ENCODE measurements at places on chromosomes 13 and 19. TPM values are rescaled to one million over a fixed set of nuclear protein-coding genes. Genes with fewer than 3 reads are reported as not detected.

The SPRED3 gene
- not detected for polyA plus RNA-seq

DNA sequence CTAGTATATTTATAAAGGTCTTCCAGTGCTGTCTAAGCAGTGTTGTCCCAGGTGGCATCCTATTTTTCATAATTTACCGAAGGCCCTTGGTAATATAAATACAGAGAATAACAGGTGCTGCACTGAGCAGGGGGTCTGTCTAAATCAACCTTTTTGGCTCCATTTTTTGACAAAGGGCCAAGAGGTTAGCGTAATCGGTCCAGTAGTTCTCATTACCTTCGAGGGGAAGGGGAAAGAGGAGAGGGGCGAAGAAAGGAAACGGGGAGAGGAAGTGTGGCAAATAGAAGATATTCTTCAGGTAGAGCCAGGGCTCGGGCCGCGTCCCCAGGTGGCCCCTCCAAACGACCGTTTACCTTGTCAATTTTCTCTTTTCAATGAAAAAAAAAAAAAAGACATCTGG is 749 bp upstream of the PAN3 start:
- DNase-seq: no peak

GRCh38 chr19:33448159-33448516 is 73.5 kb downstream of the PEPD start:
- DNase-seq: no peak

GRCh38 chr13:44125943-44126469 is 246.3 kb downstream of the LACC1 start:
- no peak for DNase-seq

GRCh38 chr13:88360761-88361160 is 689.6 kb downstream of the SLITRK5 start:
- DNase-seq: no peak

- DNase-seq: no peak
Measured at GRCh38 chr13:82647540-82647939, 1234.7 kb downstream of the SLITRK1 start.

The FFAR1 gene
- polyA plus RNA-seq: not detected
